ENCODE measurements at places on chromosomes 4 and X.

DNA sequence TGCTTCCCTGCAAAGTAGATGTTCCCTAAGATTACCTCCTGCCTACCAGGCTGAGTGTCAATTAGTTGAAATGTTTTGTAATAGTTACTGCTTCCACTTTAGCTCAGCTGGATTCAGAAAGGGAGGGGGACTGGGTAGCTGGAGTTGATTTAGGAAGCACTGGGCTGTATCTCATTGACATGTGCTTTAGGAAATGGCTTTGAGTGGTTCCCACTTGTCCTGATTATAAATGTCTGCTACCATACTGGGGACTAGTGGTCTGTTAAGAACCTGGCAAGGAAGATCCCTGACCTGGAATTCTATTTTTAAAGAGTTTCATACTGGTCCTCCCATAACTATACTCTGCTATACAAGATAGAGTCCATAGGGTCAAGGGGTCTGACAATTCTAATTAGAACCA lies 363.9 kb upstream of the PPP1R2C start:
- DNase-seq = no peak

DNA sequence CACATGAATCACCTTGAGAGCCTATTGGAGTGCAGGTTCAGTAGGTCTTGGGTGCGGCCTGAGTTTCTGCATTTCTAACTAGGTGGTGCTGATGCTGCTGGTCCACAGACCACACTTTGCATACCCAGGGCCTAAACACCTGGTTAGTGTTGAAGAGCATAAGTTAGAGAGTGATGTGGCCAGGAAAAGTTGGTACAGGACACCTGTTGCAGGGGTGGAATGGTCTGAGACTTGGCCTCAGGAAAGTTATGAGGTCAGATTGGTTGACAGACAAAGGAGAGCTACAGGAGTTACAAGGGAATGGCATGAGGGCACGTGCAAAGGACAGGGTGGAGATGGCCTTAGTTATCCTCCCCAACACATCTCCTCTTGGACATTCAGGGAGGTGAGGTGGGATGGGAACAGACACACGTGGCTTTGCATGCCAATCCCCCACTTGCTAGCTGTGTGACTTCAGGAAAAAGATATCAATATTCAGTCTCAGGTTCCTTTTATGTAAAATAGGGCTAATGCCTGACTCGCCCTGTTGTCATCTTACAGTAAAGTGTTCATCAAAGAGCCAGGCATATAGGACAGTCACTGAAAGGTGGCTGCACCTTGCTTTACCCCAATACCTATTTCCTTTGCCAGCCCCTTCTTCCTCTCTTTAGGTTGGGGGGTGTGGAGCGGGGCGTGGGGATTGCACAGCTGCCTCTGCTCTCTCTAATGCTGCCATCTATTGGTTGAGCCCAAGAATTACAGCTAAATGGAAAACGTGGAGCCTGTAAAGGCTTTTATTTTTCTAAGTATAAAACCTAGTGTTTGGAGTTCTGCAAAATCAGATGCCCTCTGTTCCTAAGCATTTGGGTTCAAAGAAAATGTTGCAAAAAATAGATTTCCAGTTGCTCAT lies 47.5 kb downstream of the ATG4A start:
- no peak for DNase-seq

GRCh38 chrX:150192816-150193215 lies 170.3 kb upstream of the MAMLD1 start:
- DNase-seq = no peak

DNA sequence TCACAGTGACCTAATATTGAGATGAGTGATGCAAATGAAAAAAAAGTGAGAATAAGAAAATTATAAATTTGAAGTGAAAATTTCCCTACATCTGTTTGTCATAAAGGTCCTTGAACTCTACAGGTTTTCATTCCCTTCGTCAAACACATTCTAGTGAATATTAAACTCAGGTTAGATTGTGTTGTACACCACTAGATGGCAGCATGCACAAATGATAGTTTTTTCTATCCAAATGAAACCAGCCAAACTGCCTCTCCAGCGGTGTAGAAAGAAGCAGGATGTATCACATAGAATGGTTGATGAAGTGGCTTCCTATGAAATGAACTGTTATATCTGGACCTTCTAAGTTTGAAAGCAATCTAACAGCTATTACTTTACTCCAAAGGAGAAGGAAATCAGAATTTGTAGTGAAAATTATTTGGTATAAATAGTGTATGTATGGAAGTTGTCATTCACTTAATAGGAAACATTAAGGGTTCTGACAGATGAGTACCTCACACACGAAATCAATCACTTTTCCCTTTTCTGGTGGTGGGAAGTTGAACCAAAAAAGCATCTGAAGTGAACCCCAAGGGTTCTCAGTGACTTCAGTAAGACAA lies 382.7 kb downstream of the UNC5C start:
- DNase-seq = peak; percentile 46

- DNase-seq = no peak
Observed at GRCh38 chr4:185011408-185011807, 6.9 kb upstream of the HELT start.

DNA sequence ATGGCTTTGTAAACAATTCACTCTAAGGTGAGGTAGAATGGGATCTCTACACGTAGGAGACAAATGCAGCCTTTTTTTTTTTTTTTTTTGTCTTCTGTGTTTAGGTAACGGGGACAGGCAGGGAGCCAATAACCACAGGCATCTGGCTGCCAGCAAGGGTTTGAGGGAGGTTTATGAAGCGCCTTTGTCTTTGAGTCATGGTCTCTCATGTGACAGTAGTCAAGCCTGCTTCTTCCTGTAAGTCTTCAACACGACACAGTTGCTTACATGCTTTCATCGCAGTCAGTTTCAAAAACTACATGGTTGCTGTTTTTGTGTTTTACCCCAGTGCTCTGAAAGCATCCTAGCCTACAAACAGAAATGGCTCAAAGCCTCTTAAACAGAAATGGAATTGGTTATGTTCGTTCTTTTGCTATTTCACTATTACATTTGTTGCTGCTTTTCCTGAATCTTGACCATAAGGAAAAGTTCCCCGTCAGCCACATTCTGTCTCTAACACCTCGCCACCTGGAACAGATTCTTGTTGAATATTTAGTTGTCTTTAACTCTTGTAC lies 127.8 kb upstream of the METTL14 start:
- DNase-seq = peak; percentile 18

DNA sequence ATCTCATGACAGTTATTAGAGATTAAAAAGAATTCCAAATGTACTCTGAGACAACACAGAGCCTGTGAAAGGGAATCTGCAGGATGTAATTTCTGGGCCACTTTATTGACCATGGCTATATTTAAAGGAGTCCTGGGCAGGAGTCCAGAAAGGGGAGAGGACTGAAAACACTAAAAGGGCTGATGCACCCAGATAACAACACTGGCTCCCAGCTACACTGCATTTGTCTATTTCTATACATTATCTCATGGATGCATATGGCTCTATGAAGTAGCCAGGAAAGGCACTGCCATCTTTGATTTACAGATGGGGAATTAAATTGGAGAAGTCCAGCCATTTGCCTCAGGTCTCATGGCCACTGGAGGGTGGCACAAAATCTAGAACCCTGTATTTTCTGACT lies 56.0 kb downstream of the MED28 start:
- no peak for DNase-seq

GRCh38 chr4:67201334-67201733 lies 344.0 kb downstream of the CENPC start:
- DNase-seq = no peak

DNA sequence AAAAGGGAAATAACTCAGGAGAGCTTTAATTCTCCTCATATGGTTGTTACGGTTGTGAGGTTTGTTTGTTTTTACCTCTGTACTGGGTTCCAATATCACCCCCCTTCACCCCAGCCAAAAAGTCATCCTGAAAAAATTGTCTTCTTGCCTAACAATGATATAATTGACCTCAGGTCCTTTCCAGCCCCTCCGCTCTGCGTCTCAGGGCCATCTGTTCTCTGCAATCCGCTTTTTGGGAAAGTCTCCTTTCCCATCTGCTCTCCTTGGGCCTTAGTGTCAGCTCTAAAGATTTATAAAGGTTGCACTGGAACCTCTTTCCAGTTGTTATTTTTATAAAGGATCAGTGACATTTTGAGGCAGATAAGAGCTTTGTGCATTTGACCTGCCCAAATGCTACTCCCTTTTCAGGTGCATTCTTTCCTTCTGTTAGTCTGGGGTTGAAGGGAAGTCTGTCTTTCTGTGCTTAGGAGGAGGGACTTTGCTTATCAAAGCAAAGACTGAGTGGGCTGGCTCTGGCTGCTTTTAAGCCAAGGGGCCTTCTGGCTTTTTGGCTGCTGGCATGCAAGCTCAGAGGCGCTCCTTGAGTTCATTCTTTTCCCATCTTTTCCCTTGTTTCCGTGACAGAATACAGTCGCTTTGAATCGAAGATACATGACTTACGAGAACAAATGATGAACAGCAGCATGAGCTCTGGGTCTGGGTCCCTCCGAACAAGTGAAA lies 34.1 kb downstream of the DLG3 start:
- no peak for DNase-seq

GRCh38 chr4:75371915-75372314 lies 142.3 kb downstream of the RCHY1 start:
- no peak for DNase-seq

- DNase-seq = peak; percentile 1
Observed at GRCh38 chr4:76377911-76378310, 43.0 kb downstream of the CCDC158 start.

- peak; percentile 83 for DNase-seq
Observed at GRCh38 chrX:47662144-47662657, 3.2 kb upstream of the UXT start.

DNA sequence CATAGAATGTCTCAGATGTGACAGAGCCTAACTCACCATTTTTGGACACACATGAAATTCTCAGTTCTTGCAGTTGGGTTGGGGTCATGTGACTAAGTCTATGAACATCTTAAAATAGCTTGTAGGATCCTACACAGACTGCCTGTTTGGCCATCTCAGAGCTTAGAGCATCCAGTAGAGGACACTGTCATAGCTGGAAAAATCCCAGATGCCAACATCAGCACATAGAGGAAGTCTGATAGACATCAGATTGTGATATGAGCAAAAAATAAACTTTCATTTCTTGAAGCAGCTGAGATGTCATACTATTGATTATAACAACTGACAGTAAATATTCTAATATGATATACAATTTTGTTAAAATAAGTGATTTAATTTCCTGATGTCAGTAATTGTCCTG lies 207.1 kb downstream of the TRAM1L1 start:
- no peak for DNase-seq

- DNase-seq = no peak
Observed at GRCh38 chr4:2324891-2325290, 63.0 kb upstream of the MXD4 start.

DNA sequence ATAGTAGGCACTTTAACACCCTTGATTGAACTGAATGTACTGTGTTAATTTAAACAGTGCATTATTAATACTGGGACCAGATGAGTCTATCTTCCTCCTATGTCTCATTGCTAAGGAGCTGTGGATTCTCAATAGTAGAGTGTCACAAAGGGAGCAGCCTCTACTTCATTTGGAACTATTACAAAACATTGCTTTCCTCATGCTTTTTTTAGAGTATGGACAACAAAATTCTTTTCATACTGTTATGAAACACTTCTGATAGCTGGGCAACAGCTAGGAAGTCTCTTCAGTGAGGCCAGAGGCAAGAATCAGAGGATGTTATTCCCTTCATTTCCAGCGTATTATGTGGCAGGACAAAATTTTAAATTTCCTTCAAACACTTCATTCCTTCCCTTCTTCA lies 160.8 kb downstream of the FBXO8 start:
- DNase-seq = no peak

GRCh38 chrX:7730071-7730470 lies 112.9 kb upstream of the VCX start:
- no peak for DNase-seq

- no peak for DNase-seq
Observed at GRCh38 chr4:69485130-69485529, 10.6 kb downstream of the UGT2B4 start.

DNA sequence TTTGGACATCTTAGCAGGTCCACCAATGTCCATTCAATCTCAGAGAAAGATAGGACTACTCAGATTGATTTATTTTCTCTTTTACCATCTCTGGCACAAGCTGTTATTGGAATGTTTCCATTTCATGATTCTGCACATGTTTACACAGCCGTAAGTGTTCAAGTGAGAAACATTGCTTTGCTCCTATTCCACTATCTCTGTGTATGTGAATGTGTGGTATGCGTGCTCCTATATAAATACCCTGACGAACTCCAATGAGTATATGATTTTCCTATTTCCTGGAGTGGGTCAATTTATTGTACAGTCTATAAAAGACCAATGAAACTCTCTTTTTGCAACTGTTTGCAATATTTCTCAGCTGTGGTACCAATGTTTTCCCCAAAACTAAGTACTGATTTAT lies 221.0 kb upstream of the GALNT7 start:
- DNase-seq = no peak

- DNase-seq = no peak
Observed at GRCh38 chrX:118286066-118286762, 59.7 kb upstream of the WDR44 start.

DNA sequence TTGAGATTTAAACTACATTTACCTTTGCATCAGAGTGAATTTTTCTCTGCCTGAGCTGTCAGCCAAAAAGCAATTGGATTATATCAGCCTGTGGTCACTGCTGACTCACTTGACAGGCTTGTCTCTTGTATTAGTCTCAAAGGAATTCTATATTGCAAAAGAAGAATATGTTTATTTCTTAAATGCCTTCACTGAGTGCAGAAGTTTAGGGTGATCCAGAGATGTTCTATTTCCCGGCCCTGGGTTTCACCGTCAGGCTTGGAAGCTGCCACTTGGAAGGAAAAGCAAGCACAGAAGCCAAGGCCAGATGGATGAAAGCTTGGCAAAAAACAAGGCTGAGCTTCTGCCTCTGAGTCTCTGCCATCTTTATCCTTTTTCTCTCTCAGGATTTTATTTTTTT lies 80.9 kb downstream of the FAM114A1 start:
- DNase-seq = peak; percentile 91

DNA sequence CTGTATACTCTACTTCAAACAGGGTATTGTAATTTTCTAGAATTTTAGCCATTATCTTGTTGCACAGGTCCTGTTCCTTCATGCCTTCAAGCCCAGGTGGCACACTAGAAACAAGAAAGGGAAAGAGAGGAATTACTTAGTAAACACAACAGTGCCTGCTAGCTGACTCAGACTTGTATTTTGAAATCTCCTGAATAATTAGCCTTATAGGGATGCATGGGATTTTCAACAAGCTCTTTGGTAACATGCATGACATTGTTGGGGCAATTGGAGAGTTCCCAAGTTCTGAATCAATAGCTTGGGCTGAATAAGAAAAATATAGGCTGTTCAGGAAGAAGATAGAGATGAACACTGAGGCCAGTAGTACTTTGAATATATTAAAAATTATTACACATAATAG lies 118.8 kb downstream of the FAM13A start:
- peak; percentile 89 for DNase-seq

GRCh38 chrX:33194876-33195433 lies 16.4 kb downstream of the DMD start:
- no peak for DNase-seq

- no peak for DNase-seq
Observed at GRCh38 chr4:57462843-57463242, 352.7 kb upstream of the IGFBP7 start.

GRCh38 chrX:71565474-71566041 lies 12.7 kb upstream of the GCNA start:
- no peak for DNase-seq

- no peak for DNase-seq
Observed at GRCh38 chrX:2267890-2268289, 232.9 kb downstream of the DHRSX start.
